HL-60 (cell line): ENCODE measurements at places on chromosomes 4 and X.

DNA sequence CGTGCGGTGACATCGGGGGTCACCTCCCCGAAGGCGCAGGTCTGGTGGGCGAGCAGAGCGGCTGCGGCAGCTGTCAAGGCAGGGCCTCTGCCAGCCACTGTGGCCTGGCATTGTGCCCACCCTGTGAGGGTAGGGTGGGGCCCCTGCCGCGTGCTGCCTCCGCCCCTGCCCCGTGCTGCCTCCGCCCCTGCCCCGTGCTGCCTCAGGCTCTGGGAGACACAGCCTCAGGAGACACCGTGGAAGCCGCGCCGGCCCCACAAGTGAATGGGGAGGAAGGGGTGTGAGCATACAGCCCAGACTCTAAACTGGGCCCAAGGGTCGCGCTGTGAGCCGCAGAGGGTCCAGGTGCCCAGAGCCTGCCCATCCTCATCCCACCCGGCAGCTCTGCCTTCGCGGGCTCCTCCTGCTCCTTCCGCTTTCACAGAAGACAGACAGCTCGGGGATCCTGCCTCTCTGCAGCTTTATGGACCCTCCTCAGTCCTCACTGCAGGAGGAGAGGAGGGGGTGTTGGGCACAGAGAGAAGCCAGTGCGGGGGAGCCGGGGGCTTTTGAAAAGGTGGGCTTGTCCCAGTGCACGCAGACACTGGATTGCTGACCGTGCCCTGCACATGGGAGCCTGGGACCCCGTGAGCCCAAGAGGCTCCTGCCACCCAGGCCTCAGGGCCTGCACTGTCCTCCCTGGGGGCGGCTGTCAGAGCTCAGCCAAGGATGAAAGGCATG is 27.4 kb downstream of the PCGF3 start:
- DNase-seq = no peak

DNA sequence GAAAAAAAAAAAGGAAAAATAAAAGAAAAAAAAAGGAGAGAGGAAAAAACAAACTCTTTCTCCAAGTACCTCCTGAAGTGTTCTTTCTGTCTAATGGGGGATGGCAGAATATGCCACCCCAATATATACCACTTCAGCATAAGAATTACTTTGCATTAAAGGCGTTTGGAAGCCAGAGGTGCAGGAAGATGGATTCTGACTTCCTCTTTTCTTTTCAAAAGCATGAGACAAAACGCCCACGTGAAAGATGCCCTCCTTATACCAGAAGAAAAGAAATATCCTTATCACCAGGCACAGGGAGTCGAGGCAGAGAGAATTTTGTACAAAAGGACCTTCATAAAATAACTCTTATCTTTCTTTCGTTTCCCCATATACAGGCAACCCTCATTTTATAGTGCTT is 40.9 kb downstream of the COX18 start:
- no peak for DNase-seq

- no peak for DNase-seq
These were observed 26.7 kb upstream of the TBC1D19 start for GRCh38 chr4:26557164-26557563.

DNA sequence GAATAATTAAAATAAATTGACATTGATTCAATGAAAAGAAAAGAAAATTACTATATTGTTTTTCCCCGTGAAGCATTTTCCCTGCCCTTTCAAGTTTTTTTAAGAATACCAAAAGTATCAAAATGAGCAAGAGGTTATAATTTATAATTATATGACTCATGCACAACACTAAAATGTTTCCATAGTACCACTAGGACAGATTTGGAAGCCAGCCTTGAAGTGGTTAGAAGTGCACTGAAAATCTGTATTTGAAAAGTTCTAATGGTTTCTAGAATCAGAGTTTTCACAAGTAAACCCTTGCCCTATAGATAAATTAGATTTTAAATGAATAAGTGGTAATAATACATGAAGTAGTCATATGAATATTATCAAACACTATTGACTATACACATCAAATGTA is 140.9 kb downstream of the HNRNPD start:
- DNase-seq = no peak

- peak; percentile 88 for DNase-seq
These were observed at the start of gene GALNT7 for GRCh38 chr4:173168396-173169177. Gene GALNT7, plus strand, starts transcription at chr4:173168811. Its CDS starts 25 bp downstream, at chr4:173168836.
